ENCODE measurements at places on chromosomes 12 and 14.
A peak's percentile ranks its signal among the peaks of the same experiment; 100 is the strongest.

- DNase-seq: no peak
These were observed 71.7 kb downstream of the HMGA2 start for GRCh38 chr12:65895759-65896656.

- peak; percentile 0 for DNase-seq
These were observed 176.7 kb downstream of the PAH start for GRCh38 chr12:102740141-102740955.

GRCh38 chr14:66833816-66834215 is 325.9 kb downstream of the GPHN start:
- DNase-seq: no peak

DNA sequence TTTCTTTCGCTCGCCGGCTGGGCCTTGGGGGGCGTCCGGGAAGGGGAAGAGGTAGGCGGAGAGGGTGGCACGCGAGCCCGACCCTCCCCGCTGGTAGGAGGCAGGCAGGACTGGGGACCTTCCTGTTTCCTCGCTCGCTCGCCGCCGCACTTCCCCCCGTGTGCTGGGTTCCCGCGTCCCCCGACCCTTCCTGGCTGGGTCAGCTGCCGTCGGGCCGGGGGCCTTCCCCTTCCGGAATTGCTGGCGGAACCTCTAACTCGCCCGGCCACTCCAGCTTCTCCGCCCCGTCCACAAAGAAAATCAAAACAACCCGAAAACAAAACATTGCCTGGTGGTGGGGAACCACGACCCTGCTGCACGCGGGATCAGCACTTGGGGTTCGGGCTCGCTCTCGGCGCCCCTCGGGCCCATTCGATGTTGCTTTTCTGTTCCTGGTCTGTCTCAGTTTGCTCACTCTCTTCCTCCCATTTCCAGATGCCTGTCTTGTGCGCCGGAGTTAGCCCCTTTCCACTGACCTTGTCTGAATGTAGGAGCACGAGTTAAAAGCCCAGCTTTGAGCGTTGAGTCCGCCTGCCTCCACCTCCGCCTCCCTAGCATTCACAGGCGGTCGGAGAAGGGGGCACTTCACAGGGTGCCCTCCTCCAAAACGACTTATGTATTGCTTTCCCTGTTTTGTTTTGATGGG is 581 bp downstream of the PAPOLA start:
- DNase-seq: peak; percentile 69

DNA sequence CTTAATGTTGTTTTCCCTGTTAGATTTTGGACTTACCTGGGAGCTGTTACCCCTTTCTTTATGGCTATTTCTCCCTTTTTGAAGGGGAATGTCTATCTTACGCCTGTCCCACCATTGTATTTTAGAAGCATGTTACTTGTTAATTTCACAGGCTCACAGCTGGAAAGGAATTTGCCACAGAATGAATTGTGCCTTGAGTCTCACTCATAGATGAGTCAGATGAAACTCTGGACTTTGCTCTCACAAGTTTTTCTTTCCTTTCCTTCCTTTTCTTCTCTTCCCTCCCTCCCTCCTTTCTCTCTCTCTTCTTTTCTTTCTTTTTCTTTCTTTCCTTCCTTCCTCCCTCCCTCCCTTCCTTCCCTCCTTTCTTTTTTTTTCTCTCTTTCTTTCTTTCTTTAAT is 9.3 kb upstream of the ATF7IP start:
- DNase-seq: no peak

DNA sequence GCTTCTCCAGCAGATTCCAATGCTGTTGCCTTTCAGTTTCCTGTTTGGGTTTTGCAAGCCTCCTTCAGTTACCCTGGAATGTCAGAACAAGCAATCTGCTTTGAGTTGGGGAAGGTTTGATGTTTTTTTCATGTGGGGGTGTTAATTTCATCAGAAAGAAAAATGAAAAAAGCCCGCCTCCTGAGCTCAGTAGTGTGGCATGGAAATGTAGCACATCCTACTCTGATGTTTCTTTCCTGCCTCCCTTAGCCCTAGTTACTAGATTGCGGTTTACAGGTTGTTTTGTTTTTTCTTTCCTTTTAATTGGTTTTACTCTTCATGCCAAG is 22.6 kb downstream of the IFNG-AS1 start:
- no peak for DNase-seq

DNA sequence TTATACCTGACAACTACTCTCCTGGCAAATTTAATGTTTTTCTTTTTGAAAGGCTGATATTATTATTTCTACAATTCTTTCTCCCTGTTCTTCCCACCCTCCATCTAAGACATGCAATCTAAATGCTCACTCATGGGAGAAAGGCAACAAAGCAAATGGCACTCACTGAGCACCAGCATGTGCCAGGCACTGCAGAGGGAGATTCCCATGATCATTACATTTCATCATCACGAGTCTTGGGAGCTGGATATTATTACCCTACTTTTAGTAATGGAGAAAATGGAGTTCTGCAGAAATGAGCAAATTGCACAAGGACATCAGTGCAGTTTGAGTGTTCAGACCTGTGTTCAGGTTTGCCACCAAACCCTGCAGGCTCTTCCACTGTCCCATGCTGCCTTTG is 27.9 kb downstream of the PPM1H start:
- no peak for DNase-seq

- no peak for DNase-seq
These were observed 35.6 kb downstream of the RIMBP2 start for GRCh38 chr12:130680451-130680990.

- DNase-seq: no peak
These were observed 175.3 kb upstream of the RTL1 start for GRCh38 chr14:101078892-101079221.

DNA sequence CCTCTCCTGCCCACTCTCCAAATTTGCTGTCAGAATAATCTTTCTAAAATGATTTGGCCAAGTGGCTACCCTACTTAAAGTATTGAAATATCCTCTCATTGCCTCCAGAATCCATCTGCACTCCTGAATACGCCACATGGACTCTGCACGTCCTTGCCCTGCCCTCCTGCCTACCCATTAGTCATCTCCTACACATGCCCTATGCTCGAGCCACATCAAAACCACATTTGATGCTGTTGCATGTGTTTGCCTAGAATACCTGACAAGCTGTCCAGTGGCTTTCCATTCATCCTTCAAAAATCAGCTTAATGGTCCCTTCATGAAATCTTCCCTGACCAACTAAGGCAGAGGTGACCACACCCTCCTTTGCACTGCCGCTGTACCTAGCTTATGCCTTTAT is 17.0 kb downstream of the VCPKMT start:
- no peak for DNase-seq

DNA sequence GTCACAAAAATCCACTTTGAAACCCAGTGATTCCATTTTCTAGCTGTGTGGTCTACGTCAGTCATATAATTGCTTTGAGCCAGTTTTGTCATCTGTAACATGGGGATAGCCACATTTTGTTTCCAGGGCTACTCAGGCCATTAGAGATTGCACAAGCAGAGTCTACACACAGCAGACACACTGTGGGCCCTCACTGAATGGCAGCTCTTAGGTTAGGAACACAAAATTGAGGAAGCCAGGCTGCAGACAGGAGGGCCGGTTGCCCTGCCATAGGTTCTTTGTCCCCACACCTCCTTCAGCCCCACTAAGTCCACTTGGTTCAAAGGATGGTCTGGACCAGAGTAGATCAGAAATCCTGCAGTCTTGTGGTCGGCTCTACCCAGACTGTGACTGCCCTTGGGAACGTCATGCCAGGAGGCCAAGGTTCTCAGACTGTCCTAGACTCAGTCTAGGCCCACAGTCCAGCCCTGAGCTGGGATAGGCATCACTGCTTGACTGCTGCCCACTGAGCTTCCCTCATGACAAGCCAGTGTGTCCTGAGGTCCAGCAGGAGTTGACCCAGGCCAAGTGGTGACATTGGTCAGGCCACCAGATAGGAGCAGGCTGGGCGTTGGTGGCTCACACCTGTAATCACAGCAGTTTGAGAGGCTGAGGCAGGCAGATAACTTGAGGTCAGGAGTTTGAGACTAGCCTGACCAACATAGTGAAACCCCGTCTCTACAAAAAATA is 3.8 kb upstream of the MYH7 start:
- no peak for DNase-seq

DNA sequence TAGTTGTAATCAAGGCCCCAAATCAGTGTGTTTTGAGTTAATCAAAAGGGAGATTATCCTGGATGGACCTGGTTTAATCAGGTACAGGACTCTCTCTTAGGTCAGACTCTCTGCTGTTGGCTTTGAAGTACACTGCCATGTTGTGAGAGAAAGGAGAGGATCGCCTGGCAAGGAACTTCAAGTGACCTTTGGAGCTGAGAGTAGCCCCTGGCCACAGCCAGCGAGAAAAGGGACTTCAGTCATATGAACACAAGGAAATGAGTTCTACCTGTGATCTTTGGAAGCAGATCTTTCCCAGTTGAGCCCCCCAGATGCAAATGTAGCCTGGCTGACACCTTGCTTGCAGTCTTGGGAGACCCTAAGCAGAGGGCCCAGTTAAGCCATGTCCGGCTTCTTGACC is 68.3 kb upstream of the CPM start:
- DNase-seq: no peak

GRCh38 chr14:80996049-80996901 is 40.9 kb downstream of the TSHR start:
- DNase-seq: peak; percentile 76

GRCh38 chr12:43676183-43676813 is 82.3 kb downstream of the PUS7L start:
- peak; percentile 24 for DNase-seq

- DNase-seq: no peak
These were observed 82.8 kb upstream of the PLEKHG7 start for GRCh38 chr12:92619730-92620684.

DNA sequence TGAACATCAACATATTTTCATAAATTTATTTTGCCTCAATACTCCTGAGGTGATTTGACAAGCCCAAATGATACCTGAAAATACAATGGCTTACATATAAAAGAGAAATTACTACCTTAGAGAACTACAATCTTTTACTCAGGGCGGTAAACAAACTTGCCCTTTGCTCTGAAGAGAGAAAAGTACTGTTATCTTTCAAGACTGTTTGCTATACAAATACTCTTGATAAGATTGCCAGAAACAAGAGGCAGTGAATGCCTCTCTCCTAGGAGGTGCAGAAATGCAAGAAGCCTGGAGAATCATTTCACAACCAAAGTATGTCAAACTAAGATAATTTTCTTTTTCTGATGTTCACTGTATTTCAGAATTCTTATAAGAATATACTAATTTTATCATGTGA is 160.3 kb downstream of the ALX1 start:
- no peak for DNase-seq

- no peak for DNase-seq
These were observed 143.0 kb downstream of the KSR2 start for GRCh38 chr12:117825827-117826226.

- no peak for DNase-seq
These were observed 94.3 kb downstream of the RIN3 start for GRCh38 chr14:92607702-92608429.

DNA sequence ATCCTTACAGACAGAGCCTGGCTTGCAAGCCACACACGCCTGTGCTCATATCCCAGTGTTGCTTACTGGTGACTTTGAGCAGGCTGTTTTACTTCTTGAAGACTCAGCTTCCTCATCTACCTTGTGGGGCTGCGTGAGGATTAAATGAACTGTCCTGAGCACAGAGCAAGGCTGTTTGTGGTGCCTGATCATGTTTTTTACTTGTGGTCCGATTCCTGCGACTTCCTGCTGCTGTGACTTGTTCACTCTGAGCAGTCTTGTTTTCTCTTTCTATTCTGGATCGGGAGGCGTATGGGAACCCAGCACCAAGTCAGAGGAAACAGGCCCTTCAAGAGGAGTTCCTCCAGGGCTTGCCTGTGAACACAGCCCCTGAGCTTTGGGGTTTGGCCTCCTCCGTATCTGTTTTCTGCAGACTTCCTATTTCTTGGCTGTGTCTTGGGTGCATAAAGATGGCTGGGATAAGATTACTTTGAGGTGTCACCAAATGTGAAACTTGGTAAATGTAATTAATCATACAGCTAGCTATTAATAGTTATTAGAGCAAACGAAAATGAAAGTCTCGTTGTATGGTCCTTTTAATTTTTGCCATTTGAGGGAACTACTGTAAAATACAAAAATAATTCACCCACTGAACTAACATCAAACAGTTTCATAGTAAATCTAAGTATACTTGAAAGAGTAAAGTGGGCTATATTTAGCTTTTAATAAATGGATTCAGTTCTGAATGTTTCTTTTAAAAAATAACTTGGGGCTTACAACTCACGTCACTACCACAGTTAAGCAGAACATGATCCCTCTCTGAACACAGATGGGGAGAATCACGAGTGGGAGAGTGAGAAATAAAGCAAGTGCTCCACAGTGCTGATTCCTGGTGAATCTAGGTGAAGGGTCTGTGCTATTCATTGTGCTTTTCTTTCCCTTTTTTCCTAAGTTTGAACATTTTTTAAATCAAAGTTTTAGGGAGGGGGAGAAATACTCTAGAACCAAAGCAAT is 251.5 kb downstream of the FOXN3 start:
- DNase-seq: no peak

DNA sequence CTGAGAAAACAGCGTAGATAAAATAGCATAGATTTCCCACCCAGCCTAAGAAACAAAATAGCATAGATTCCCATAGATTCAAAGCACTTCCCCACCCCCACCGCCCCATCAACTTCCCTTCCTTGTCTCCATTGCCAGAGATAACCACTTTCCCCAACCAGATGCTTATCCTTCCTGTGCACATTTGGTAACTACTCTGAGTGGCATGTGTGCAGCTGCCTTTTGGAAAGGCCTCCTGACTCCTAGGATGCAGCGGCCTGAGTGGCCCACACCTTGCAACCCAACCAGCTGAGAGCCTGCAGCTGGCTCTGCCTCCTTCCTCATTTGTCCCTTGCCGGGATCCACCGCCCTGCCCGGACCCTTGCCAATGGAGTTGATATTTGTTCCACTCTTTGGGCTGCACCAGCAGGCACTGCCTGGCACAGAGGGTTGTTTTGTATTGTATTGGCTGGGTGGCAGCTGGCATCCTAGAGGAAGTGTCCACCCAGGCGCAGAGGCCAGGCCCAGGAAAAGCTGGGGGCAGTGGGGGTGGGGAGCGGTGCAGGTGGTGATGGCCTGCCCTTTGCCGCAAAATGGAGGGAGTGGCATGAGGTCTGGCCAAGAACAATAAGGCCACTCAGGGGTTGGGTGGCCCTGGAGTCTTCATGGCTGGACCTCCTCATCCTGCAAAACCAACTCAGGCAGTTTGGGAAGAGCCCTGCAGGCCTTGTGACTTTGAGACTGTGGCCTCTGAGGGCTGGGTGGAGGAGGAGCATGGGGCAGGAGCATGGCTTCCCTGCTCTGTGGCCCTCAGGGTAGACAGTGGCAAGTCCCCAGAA is 4.9 kb downstream of the SLC48A1 start:
- DNase-seq: no peak

DNA sequence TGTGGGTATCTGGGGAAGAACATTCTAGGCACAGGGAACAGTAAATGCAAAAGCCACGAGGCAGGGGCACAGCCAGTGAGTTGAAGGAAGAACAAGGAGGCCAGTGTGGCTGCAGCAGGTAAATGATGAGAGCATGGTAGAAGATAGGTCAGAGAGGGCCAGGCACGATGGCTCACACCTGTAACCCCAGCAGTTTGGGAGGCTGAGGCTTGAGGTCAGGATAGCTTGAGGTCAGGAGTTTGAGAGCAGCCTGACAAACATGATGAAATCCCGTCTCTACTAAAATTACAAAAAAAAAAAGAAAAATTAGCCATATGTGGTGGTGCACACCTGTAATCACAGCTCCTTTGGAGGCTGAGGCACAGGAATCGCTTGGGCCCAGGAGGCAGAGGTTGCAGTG is 86.7 kb upstream of the ESRRB start:
- DNase-seq: no peak

GRCh38 chr14:102592763-102593060 is 263 bp downstream of the RCOR1 start:
- no peak for DNase-seq
